ENCODE measurements at places on chromosomes 7 and 10.
A peak's percentile ranks its signal among the peaks of the same experiment; 100 is the strongest.

DNA sequence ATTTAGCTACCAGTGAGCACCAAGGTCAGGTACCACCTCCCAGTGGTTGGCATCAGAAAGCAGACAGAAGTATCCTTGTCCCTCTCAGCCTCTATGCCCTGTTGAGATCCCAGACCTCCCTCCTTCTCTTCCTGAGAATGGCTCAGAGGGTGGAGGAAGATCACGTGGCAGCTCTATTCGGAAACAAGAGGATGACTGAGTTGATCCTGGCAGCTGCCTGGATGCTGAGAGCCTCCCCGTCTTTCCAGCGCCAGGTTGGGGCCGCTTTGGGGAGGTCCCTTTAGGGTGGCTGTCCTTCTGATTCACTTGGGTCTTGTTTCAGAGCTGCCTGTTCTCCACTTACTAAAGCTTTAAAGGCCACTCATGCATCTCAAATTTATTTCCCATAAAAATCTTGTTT, 36.9 kb upstream of the NPFFR1 start:
- no peak for DNase-seq
- no peaks in the 10 kb centered on the region for H3K27me3 ChIP-seq
- no peaks in the 10 kb centered on the region for H3K4me1 ChIP-seq
- no peaks in the 10 kb centered on the region for H3K36me3 ChIP-seq

GRCh38 chr10:79422178-79422892, 23.1 kb downstream of the ZCCHC24 start:
- H3K36me3 ChIP-seq: no peaks in the 10 kb centered on the region
- peak overlapping the region; percentile 26 for H3K27ac ChIP-seq
- H3K27me3 ChIP-seq: no peaks in the 10 kb centered on the region
- H3K4me1 ChIP-seq: no peaks in the 10 kb centered on the region
- no peak overlapping the region for H3K4me3 ChIP-seq
- peak; percentile 74 for DNase-seq

DNA sequence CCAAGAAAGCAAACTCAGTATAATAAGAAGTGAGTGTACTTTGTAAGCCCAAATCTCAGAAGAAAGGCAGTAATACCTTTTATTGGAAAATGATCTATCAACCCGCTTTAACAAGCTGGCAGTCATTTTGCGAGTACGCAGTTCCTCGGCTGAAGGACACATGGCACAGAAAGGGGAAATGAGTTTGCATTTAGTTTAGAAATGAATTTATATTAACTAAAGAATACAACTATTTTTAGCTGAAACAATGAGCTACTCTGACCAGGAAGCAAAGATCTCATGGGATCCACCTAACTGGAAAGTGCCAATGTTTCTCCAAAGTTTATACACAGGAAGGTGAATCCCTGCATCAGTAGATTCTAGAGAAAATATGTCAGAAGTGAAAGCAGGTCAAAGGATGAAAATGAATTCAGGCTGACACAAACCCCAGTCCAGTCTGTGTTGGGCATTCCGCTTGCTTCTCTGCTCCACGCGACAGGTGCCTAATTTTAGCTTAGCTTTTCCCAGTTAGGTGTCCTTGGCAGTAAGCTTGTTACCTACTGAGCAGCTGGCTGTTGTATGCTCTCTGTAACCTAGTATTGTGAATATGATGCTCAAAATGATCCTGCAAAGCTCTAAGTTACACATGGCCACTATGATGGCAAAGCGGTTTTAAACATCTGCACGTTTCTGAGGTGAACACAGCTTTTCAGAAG, 112.8 kb downstream of the LARP4B start:
- no peak overlapping the region for H3K27ac ChIP-seq
- H3K27me3 ChIP-seq: no peaks in the 10 kb centered on the region
- no peak overlapping the region for H3K4me3 ChIP-seq
- DNase-seq: no peak
- H3K4me1 ChIP-seq: no peaks in the 10 kb centered on the region

- DNase-seq: no peak
- no peaks in the 10 kb centered on the region for H3K36me3 ChIP-seq
- no peaks in the 10 kb centered on the region for H3K4me1 ChIP-seq
These were observed 57.2 kb downstream of the MGAM2 start for GRCh38 chr7:142168746-142169145.

DNA sequence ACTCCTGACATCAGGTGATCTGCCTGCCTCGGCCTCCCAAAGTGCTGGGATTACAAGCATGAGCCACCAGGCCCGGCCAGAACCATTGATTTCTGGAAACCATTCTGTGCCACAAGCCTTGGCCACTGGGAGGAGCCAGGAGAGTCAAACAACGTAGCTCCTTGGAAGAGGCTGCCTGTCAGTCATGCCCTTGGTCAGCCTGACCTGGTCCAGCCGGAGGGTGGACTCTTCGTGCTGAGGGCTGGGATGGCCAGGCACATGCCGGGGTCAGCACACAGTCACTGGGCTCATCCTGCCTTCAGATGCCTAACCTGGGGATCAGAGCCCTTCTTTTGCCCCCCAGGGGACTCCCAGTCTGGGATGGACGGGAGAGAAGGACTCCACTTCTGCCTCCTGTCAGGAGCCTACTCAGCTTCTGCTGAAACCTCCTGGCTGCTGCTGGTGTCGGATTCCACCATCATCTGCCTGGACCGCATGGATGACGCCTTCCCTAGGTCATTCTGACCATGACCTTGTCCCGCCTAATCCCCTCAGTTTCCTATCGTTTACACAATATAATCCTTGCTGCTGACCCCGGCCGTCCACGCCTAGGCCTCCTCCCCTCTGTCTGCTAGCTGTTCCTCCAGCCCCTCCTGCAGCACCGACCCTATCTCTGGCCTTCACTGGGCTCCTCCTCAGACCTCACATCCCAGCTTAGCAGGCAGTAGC, 30.4 kb downstream of the TMEM270 start:
- H3K27ac ChIP-seq: no peak overlapping the region
- no peaks in the 10 kb centered on the region for H3K36me3 ChIP-seq
- no peaks in the 10 kb centered on the region for H3K27me3 ChIP-seq

DNA sequence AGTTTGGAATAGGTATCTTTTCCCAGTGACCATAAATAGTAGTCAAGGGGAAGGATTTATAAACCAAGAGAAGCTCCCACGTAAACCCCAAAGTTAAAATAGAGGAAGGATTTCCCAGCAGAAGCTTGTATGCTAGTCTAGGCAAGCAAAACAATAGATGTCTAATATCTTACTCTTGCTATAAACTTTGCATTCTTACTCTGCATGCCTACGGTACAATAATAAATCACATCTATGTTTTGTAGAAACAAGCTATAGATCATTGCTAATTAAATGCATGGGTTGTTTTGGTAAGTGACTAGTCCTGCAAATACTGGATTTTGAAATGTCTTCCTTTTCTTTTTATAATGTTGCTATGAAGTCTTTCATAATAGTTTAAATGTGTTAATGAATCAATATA, 585.5 kb downstream of the INHBA start:
- H3K4me3 ChIP-seq: no peak overlapping the region
- no peak overlapping the region for H3K27ac ChIP-seq
- H3K27me3 ChIP-seq: no peaks in the 10 kb centered on the region
- no peaks in the 10 kb centered on the region for H3K36me3 ChIP-seq
- H3K4me1 ChIP-seq: no peaks in the 10 kb centered on the region

- no peaks in the 10 kb centered on the region for H3K4me1 ChIP-seq
- no peak overlapping the region for H3K4me3 ChIP-seq
These were observed 44.1 kb upstream of the MXI1 start for GRCh38 chr10:110163192-110163773.

GRCh38 chr10:95245425-95246055, 45.3 kb downstream of the PDLIM1 start:
- H3K27me3 ChIP-seq: no peaks in the 10 kb centered on the region
- peaks cover 6% of the 10 kb centered on the region for H3K4me1 ChIP-seq
- peaks cover 7% of the 10 kb centered on the region for H3K36me3 ChIP-seq
- H3K4me3 ChIP-seq: no peak overlapping the region
- no peak for DNase-seq

DNA sequence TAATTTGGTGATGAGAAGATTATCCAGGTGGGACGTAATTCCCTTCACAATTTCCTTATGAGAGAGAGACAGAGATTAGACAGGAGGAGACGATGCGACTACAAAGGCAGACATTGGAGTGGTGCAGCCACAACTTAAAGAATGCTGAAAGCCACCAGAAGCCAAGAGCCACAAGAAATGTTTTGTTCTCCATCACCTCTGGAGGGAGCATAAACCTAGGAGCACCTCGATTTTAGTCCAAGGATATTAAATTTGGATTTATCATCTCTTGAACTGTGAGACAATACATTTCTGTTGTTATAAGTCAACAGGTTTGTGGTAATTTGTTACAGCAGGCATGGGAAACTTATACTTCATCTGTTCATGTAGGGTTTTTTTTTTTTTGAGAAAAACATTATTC, 418.9 kb downstream of the DGKB start:
- H3K4me3 ChIP-seq: no peak overlapping the region
- H3K36me3 ChIP-seq: no peaks in the 10 kb centered on the region
- no peaks in the 10 kb centered on the region for H3K4me1 ChIP-seq
- no peak for DNase-seq
- H3K27ac ChIP-seq: no peak overlapping the region
- H3K27me3 ChIP-seq: no peaks in the 10 kb centered on the region

DNA sequence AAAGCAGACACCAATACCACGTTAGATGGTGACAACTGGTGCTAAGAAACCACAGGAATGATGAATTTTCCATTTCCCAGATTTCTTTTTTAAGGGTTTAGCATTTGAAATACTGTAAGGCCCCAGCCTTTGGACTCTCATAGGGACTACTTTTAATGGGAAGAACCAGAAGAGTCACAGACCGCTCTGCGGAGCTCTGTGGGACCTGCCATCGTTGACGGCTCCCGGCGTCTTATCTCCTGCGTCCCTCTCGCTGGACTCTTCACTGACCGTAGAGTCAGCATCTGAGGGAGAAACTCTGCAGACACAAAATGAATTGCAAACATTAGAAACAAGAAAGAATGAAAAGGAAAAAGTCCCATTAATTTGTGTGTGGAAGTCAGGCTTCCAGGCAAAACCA, 81.4 kb upstream of the ATP6V0A4 start:
- H3K4me3 ChIP-seq: no peak overlapping the region
- H3K4me1 ChIP-seq: no peaks in the 10 kb centered on the region
- DNase-seq: no peak
- no peaks in the 10 kb centered on the region for H3K27me3 ChIP-seq
- H3K36me3 ChIP-seq: no peaks in the 10 kb centered on the region

DNA sequence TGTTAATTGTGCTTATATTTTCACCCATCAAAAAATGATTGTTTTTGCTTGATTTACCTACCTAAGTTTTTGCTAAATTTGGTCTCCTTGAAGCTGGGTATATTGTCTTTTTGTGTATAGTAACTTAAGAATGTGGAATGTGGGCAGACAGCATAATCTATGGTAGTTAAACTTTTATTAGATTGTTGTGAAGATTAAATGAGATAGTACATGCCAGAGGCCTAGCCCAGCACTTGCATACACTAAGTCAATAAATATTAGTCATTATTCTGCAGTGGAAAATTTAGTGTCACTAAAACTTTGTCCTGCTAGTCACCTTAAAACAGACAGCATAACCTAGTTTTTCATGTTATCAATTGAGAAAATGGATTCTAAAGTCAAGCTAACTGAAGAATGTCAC, 19.3 kb upstream of the RPA3 start:
- H3K27me3 ChIP-seq: no peaks in the 10 kb centered on the region
- H3K36me3 ChIP-seq: no peaks in the 10 kb centered on the region
- DNase-seq: no peak
- H3K27ac ChIP-seq: no peak overlapping the region

Data from aorta (tissue), 5 donors.